GM13976 (cell line): ENCODE measurements at places on chromosomes 1 and 21.

DNA sequence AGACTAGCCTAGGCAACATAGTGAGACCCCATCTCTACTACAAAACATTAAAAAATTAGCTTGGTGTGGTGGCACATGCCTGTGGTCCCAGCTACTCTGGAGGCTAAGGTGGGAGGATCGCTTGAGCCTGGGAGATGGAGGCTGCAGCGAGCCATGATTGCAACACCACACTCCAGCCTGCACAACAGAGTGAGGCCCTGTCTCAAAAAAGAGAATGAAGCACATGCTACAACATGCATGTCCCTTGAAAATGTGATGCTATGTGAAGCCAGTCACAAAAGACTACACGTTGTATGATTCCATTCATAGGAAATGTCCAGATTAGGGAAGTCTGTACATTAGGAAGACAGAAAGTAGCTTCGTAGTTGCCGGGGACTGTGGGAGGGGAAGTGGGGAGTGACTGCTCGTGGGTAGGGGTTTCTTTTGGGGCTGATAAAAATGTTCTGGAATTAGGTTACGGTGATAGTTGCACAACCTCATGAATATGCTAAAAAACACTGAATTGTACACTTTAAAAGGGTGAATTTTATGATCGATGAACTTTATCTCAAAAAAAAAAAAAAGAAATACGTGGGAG is 202.1 kb downstream of the KAZN start:
- no peak for DNase-seq

GRCh38 chr1:240491156-240491555 is 120.8 kb downstream of the GREM2 start:
- DNase-seq, result no peak

GRCh38 chr1:230391776-230392535 is 34.2 kb downstream of the PGBD5 start:
- DNase-seq, result no peak

- no peak for DNase-seq
These were observed 30.0 kb downstream of the C2CD2 start for GRCh38 chr21:41923631-41924367.

- DNase-seq, result peak; percentile 60
These were observed 29.0 kb upstream of the SLAMF1 start for GRCh38 chr1:160675641-160676410.

DNA sequence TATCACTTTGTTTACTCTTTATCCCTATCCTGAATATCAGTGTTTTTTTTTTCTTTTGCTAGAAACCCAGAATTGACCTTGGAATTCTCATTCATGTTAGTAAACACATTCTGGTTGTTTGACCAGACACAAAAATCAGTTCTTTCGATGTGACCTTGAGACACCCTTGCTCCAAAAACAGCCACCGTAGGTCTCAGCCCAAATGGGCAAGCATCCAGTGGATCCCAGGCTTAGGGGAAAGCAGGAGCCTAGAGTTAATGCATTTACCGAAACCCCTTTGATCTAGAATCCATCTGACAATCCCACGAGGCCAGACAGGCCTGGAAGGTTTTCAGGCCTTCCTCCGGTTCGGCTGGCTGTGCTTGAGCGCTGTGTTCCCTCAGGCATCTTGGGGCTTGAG is 47.6 kb downstream of the IRF2BP2 start:
- no peak for DNase-seq

DNA sequence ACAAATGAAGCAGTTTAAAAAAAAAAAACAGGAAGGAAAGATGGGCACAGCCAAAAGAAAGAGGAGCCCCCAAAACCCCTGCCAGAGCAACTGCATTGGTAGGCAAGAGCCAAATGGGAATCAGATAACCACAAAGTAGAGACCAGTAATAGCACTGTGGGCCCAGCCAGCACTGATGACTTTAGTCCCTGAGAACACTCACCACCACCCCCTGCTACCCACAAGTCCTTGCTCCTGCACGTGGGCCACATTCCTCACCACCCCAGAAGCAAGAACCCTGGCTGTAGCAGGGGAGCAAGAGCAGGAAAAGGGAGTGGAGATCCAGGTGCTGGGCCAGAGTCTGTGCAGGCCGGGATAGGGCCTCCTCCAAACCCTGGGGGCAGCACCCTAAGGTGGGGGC is 86.1 kb downstream of the RRAGC start:
- DNase-seq, result no peak

GRCh38 chr1:160767395-160768294 is 28.3 kb upstream of the LY9 start:
- DNase-seq, result no peak

DNA sequence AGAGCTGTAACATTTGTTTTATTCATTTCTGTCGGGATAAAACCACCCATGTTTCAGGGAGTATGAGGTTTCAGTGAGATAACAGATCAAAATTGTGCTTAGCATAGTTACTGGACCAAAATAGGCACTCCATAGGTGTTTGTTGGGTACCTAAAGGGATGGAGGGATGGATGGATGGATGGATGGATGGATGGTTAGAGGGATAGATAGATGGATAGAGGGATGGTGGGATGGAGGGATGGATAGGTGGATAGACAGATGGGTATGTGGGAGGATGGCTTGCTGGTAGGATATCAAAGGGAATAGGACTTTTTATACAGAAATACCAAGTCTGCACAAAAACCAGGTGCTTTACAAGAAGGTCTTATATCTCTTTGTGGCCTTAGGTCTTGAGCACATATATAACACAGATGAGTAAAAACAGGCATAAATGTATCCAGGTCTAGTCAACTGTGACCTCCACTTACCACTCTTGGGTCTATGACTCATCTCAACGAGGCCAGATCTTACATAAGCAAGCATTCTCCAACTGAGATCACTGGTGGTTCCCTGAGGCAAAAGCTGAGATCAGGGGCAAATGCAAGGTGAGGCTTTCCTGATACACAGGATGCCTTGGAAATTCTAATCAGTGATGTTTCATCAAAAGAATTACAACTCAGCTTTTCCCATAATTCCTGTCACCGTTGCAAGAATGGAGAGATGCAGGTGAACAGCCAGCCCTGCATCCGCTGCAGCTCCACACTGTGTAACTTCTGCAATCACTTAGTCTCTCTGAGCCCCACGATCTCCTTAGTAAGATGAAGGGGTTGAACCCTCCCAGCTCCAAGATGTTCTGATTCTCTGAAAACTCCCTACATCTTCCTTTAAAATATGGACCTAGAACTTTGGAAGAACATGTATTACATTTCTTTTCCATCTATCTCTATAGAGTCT is 32.0 kb downstream of the PTAFR start:
- DNase-seq, result peak; percentile 84

- DNase-seq, result no peak
These were observed 19.1 kb downstream of the ASPM start for GRCh38 chr1:197127246-197127912.

GRCh38 chr21:35871906-35872305 is 188.4 kb downstream of the SETD4 start:
- DNase-seq, result no peak

DNA sequence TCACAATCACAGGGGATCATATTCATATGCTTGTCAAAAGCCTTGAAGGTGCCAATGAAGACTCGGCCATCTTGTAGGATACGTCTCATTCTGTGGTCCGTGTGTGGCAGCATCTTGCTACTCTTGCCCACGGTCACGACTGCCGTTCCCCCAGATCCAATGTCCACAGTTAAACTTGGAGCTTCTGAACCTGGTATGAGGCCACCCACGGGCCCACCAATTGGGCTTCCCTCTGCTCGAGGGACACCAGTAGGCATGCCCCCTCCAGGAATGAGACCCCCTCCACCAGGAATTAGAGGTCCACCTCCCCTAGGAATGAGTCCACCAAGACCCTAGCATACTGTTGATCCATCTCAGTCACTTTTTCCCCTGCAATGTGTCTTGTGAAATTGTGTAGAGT is 39.6 kb downstream of the MORN1 start:
- DNase-seq, result no peak
